ENCODE measurements at places on chromosomes 7 and 10.

GRCh38 chr10:55820071-55820470 lies 541.0 kb downstream of the ZWINT start:
- no peak for DNase-seq

DNA sequence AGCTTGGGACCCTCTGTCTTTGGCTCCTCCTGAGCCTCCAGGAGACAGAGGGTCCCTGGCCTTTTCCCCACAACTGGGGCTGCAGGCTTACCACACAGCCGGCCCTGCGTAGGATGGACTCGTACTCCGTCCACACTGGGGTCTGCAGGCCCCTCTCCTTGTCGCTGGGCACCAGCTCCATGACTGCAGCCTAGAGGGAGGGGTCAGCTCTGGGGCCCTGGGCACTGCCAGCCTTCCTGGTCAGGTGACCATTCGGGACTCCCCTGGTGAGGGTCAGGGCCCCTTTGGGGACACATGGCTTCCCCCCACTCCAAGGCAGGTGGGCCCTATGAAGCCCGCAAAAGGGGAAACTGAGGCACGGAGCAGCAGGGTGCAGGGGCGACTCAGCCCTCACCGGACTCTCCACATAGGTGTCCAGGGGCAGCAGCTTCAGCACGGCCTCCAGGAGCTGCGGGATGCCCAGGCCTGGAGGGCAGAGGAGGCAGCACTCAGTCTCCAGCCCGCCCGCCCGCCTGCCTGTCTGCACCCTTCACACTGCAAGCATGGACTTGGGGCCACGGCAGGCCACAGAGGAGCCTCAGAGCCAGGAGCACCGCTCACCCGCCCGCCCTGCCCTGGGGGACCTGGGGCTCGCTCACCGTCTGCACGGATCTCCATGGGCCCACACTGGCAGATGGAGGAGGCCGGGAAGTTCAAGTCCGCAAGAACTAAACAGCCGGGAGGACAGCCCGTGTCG lies 1.1 kb downstream of the FUOM start:
- DNase-seq = no peak

DNA sequence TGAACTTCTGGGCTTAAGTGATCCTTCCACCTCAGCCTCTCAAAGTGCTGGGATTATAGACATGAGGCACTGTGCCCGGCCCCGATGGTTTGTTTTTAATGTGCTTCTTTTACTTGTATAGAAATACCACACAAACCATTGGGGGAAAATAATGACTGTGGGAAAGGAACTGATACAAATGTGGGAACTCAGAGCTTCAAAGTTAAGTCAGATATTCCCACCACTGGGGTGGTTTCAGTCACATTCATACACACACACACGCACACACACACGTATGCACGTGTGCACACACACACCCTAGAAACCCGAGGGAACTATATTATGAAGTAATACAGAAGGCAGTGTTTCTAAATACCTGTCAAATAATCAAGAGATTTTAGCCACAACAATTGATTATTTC lies 17.0 kb downstream of the CPA4 start:
- DNase-seq = no peak

GRCh38 chr7:72187179-72187578 lies 225.0 kb downstream of the CALN1 start:
- no peak for DNase-seq

DNA sequence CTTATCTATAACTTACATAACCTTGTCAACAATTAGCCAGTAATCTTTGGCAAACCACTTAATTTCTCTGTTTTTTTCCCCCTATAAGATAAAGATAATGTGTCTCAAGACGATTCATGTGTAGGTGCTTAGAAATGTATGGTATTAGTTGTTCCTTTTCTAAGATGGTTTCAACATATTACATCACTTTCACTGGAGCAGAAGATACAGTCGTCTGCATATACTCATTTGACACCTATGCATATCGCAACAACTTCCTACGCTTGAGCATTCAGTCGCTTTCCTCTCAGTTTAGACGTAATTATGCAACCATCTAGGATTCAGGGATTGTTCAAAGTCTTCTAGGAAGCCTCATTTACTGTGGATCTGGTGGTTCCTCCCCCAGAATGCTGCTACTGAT lies 396.7 kb downstream of the PHTF2 start:
- no peak for DNase-seq

DNA sequence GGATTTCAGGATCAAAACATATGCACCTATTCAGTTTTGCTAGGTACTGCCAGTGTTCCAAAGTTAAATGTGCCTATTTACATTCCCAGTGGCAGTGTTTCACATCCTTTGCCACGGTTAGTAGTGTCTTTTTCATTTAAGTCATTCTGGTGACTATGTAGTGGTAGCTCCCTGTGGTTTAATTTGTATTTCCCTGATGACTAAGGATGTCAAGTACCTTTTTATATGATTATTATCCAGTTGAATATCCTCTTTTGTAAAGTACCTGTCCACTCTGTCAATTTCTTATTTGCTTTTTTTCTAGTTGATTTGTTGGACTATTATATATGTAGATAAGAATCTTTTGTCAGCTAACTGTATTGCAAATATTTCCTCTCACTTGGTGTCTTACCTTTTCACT lies 45.1 kb downstream of the TMEM60 start:
- DNase-seq = no peak

- no peak for DNase-seq
Observed at GRCh38 chr10:79282388-79282787, 64.9 kb upstream of the PPIF start.

- no peak for DNase-seq
Observed at GRCh38 chr10:30826679-30827078, 197.1 kb upstream of the LYZL2 start.

All from brain (organoid and tissue), 16 donors.